ENCODE measurements at places on chromosomes 1 and 21.

- DNase-seq, result peak; percentile 87
Observed at GRCh38 chr1:27650539-27651175, 15.7 kb upstream of the FGR start.

DNA sequence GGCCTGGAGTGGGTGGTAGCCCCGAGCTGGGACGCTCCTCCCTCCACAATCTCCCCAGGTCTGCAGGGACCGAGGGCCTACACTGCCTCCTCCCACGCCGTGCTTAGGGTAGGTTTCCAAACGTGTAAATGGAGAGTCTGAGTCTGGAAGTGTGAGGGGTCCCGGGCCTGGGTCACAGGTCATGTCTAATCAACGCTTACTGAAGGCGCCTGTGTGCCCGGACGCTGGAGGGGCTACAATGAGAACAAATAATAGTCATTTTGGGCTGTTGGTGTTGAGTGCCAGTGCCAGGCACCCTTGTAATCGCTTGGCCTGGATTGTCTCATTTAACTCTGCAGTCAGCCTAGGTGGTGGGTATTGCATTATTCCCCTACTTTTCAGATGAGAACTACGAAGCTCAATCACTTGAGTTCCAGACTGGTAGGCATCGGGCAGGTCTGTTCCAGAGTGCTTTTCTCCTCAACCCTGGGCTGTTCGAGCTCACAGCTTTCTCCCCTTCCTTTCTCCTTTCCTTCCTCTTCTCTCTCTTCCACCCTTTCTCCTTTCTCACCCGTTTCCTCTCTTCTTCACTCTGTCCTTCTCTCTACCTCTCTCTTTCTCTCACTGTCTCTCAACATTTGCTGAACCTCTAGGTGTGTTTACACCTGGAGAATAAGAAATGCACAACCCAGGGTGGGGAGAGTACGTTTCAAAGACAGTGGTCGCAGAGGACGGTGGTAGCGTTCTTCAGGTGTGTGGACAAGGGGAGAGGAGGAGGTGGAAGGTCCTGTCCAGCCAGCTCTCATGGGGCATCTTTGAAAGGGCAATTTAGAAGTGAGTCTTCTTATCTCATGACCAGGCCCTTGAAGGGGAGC lies 883 bp downstream of the SLC66A1 start:
- DNase-seq, result no peak

- DNase-seq, result peak; percentile 77
Observed at GRCh38 chr1:56376188-56376984, 203.0 kb downstream of the PLPP3 start.

GRCh38 chr1:67429528-67430357 lies 459 bp downstream of the SERBP1 start:
- DNase-seq, result no peak

DNA sequence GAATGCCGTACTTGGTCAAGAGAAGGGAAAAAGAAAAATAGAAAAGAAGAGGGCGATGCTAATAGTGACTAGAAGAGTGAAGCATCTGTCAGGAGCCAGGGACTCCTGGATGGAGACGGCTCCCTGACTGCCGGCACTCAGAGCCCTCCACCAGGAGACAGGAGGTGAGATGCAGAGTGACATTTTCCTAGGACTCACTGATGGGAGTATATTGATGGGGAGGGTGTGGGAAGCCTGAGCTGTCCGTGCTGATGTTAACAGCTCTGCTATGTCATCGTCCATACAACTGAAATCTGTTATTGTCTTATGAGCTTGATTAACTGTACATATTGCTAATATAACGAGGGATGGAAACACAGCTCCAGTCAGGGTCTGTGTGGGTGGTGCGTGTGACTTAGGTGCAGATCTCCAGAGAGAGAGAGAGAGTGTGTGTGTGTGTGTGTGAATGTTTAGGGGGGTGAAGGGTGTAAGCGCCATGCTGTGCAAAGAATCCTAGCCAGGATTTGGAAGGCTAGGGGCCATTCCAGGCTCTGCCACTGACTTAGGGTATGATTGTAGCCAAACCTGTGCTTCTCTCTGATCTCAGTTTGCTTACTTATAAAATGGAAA lies 123.0 kb upstream of the KLHDC7A start:
- no peak for DNase-seq

GRCh38 chr1:29467989-29468900 lies 231.9 kb downstream of the PTPRU start:
- no peak for DNase-seq

DNA sequence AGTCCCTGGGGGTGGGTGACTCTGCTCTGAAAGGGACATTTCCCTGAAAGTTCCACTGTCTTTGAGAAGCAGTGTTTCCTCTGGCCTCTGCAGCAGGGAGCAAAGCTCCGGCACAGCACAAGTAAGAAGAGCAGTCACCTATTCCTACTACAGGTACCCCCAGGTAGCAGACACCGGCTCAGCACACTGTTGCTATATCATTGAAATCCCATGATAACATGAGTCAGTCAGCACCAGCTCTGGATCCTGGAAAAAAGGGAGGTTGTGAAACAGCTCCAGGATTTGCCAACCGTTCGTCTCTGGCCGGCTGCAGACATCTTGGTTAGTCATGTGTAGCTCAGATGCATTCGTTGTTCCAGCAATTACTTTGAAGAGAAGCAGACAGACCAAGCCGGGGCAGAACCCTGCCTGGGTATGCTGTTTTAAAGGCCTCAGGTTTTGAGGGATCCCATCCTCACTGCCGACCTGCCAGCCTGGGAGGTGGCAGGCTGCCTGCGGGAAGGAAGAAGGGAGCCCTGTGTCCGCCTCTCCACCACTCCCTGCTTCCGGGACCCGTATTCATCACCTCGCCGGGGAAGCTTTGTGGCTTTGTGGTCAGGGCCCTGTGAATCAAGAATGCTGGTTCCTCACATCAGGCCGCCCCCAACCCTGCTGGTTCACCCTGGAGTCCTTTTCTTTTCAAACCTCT lies 139.2 kb downstream of the CLIC6 start:
- peak; percentile 97 for DNase-seq

DNA sequence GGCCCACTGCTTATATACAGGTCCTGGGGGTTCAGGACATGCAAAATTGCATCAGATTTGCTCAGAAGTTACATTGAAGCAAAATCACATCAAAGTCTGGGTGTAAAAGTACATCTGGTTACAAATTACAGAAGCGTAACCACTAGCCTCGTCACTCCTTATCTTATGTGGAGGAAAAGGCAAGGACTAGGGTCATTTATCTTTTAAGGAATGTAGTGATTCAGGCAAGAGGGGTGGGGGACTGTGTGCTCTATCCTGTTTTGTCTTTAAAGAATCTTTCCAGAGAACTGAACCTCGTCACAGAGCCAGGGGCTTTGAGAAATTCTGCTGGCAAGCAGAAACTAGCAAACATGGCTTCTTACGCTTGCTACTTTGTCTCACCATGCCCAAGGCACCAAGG lies 61.1 kb upstream of the RAB4A start:
- peak; percentile 99 for DNase-seq

DNA sequence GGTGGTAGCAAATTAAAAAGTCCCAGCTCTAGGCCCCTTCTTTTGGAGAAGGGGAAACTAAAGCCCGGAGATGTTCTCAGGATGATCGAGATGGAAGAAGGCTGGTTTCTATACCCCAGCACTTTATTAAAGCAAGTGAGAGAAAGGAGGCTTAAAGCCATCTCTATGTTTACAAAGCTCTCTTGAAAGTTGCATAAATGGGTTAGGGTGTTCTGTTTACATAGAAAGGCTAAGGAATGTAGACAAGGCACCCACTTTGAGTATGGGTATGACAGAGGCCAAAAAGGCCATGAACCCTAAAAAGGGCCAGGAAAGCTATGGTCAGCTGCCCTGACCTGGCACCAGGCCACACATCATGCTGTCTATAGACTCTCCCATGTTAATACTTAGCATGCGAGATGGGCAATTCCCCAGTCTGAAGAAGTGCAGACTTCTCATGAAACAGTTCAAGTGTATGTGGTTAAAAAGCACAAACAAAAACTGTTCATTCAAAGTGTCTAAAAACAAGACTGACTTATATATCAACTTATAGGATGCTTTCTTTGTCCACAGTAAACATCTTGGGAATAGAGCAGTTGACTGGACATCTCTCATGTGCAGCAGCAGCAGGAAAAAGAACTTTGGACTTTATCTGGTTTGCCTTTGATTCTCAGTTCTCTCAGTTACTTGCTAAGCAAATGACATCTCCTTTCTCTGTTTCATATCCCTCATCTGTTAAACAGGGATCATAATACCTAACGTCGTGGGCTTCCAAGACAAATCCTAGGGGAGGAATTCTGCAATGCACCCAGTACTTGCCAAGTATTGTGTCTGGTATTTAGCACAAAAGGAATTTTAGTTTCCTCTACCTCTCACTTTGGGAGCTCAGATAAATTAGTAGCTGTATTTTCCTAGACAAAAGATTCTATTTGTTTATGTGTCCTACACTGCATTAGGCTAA lies 521.6 kb downstream of the PLPP3 start:
- peak; percentile 50 for DNase-seq

- peak; percentile 47 for DNase-seq
Observed at GRCh38 chr1:86913399-86913895, 479 bp downstream of the SELENOF start.

DNA sequence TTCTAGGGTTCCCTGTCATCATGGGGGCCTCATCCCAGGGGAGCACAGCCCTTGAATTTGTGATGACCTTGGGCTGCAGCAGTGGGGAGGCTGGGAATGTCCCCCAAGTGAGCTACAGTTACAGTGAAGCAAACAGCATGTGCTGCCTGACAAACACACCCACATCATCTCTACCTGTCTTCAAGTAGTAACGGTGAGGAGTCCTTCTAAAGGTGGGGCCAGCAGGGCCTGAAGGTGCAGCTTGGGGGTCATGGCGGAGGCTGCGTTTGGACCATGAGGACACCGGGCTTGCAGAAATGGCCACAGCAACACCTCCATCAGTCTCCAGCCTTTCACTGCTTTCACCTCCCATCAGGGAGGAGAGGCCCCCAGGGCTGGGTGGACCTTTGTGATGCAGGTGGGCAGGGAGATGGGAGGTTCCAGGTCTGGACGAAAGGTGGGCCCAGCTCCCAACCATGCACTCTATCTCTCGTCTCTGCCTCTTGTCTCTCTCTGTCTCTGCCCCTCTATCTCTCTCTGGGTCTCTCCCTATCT lies 55.7 kb downstream of the WNT9A start:
- DNase-seq, result no peak

GRCh38 chr1:41647221-41648135 lies 163.0 kb upstream of the EDN2 start:
- no peak for DNase-seq

- no peak for DNase-seq
Observed at GRCh38 chr1:150789396-150789795, 18.7 kb downstream of the CTSK start.

GRCh38 chr1:112762541-112763500 lies 47.7 kb upstream of the PPM1J start:
- DNase-seq, result peak; percentile 39

DNA sequence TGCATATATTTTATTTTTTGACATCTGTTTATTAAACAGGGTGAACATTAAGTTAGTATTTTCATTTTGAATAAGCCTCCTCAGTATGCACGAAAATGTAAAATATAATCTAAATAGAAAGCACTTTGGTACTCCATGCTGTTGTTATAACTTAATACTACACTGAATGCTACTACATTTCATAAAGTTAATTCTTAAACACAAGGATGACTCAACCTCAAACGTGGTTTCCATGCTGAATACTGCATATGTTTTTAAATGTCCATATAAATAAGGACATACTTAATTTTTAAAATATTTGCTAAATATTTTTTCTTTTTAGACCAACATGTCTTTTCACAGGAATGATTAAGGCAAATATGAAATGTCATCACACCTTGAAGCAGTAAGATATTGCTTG lies 83.9 kb downstream of the USP24 start:
- no peak for DNase-seq

DNA sequence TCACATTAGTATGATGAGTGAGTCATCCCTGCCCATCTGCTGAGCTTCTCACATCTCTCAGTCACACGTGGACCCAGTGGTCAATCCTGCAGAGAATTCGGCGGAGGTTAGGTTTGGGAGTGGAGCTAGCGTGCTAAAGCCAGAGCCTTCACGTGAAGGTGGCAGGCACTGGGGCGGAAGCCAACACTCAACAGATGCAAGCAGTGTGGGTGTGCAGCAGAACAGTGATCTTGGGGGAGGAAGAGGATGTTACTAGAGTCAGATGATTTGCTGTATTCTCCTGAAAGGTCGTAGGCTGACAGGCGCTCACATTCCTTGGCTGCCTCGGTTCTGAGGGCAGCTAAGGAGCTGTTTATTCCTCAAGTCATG lies 6.7 kb downstream of the C1orf115 start:
- DNase-seq, result no peak

DNA sequence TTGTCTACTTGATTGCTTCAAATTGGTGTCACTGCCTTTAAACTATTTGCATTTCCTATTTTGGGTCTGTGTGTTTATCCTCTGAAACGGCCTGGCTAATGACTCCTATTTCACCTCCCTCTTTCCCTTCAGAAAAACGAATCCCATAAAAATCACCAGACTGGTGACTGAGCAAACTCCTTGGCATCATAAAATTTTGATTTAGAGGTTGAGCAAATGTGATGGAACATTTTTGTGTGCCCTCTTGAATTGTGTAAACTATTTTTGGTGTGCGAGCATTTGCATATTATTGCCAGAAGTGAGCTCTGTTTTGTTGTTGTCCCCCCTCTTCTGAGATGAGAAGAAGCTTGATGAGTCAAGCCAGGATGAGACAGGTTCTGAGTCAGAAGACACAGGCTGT lies 316.1 kb downstream of the AJAP1 start:
- DNase-seq, result no peak

DNA sequence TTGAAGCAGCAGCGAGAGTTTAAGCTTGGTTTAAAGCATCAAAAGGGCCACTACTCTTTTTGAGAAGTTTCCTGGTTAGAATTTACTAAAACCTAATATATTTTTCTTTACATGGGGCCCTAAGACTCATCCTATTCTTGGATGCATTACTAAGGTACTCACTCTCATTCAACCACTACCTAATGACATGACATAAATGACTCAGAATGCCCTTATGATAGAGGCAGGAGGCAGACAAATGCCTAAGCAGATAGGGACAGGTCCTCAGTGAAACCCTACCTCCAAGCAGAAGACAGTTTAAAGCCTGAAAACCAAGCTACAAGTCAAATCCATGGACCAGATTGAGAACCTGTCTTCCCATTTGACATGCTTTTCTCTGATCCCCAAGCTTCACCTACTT lies 34.3 kb upstream of the SLC35A3 start:
- no peak for DNase-seq
